ENCODE measurements at places on chromosomes 13 and 19.

DNA sequence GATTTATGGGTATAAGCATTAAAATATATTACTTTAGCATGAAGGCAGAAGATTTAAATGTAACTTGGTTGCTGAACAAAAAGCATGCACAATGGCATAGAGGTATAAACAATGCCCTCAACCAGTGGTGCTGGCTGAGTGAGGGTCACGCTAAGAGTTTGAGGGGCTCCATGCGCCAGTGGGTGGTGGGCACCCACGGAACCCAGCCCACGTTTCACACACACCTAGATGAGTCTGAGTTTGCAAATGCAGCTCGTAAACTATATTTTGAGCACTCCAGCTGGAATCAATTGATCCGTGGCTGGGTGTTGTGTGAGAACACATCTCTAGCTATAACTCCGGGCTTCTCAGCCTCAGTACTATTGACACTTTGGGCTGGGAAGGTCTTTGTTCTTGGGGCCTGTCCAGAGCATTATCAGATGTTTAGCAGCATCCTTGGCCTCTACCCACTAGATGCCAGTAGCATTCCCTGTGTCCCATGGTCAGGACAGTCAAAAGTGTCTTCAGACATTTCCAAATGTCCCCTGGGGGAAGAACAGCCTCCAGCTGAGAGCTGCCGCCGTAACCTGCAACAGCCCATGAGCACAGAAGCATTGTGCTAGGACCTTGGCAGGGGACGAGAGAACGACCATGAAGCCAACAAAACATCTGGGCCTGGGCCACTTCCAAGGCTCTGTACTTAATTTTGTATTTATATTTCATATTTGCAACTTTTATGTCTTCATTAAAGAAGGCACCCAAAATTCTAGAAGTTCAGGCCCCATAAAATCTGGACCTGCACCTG is 108.1 kb upstream of the SOX1 start:
- DNase-seq, result no peak

DNA sequence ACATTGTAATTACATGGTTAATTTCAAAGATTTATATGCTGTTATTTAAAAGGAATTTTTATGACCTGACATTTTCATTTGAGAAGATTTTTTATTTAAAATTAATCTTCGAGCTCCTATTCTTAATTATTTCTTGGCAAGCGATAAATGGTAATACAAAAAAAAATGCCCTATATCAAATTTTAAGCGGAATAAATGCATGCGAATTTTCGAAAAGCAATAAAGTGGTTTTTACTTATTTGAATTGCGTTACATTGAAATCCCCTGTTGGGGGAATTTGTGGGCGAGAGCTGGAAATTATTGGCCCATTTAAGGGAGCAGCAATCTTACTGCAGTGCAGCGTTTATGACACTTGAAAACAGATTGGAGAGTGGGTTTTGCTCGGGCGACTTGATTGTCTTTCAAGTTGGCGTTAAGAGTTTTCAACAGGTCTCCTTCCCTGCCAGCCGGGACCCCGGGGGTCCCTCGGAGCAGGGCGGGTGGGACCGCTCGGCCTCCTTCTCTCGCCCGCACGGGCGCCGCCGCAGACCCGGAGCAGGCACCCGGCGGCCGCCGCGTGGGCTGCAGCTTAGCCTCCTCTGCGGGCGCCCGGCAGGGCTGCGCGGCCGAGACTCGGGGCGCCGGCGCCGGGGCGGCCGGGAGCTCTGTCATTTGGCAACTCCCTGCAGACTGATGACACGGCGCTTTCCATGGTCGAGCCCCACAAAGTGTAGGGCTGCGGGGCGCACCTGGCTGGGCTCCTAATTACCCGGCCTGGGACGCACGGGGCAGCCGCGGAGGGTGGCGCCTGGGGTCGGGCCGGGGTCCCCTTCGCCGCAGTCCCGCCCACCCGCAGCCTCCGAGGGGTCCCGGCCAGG is 255.1 kb upstream of the SOX21 start:
- no peak for DNase-seq

- no peak for DNase-seq
Observed at GRCh38 chr13:51942189-51942588, 69.1 kb downstream of the ATP7B start.

DNA sequence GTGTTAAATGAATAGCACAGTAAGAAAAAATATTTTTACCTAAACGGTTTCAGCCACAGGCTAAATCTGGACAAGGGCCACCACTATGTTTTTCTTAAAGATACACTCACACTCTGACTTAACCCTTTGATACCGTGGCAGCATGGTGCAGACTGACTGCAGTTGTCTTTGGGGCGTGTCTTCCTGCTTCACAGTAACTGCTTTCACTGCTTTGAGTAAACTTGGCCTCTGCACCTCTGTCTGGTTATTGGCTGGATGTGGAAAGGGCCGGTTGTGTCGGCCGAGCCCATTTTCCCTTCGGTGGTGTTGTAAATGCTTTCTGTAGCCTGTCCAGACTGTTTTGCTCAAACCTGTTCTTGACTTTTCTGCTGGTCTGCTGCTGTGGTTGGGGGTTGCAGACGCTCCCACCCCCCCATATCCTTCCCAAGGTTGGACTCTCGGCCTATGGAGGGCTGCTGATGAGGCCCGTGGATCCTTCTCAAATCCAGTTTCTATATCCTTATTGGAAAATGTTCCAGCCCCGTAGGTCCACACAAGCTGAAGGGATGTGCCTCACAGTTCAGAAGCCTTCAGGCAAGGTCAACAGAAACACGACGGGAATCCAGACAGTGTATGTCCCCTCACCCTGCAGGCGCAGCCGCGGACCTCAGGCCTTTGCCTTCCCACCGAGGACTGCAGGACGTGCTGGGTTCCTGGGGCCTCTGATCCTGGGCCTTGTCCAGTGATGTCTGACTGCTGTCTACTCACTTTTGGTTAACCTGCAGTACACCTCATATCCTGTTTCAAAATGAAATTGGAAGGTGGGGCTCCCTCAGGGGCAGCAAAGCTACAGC is 90.2 kb upstream of the RNF113B start:
- DNase-seq, result no peak

DNA sequence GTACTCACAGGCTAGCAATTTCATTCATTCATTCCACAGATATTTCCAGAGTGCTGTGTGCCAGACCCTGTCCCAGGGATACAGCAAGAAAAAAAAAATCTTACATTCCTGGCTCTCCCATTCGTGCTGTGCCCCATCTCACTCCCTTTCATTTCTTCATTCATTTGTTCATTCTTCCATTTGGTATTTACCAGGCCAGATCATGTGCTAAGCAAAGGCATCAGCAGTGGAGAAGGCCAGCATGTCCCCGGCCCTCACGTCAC is 2.3 kb downstream of the MAP3K10 start:
- DNase-seq, result no peak

DNA sequence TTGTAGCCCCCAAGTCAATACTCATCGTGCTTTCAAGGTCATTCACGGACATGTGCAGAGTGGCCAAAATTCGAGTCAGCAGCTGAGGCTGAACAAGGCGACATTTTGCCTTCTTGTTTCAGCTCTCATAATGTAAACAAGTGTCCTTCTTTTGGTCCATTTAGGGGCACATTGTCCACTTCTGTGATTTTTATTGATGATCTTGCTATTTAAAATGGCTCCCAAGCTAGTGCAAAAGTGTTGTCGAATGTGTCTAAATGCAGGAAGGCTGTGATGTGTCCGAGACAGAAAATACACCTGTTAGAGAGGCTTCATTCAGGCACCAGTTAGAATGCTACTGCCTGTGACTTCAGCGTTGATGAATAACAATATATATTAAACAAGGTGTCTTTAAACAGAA is 405.9 kb downstream of the IRS2 start:
- no peak for DNase-seq

DNA sequence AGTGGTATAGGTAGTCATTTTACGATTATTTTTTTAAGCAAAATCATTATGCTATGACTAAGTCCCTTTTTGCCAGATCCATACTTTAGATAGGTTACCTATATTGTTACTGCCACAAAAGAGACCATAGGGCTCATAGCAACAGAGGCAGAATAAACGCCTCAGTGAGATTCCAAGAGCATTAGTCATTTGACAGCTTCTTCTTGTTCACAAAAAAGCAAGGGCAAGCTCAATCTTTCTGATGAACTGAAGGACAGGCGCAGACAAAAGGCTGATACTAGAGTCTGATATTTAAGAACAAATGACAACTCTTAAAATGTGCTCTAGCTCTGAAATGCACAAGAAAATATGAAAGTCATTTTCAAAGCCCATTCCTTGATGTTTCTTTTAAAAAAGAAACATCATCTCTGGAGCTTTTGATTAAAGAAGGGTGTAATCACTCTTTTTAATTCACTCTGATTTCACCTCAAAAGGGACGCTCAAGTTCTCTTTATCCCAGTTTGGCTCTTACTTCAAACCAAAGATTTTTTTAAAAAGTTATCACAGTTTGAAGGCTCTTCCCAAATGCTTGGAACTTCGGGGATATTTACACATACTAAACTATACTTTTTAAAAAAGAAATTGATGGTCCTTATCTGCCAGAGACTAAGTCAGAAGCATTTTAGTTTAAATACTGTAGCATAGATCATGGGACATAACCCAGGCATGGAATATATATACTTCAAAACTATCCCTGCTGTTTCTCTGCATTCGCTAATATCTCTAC is 187.2 kb downstream of the EFNB2 start:
- DNase-seq, result peak; percentile 76

DNA sequence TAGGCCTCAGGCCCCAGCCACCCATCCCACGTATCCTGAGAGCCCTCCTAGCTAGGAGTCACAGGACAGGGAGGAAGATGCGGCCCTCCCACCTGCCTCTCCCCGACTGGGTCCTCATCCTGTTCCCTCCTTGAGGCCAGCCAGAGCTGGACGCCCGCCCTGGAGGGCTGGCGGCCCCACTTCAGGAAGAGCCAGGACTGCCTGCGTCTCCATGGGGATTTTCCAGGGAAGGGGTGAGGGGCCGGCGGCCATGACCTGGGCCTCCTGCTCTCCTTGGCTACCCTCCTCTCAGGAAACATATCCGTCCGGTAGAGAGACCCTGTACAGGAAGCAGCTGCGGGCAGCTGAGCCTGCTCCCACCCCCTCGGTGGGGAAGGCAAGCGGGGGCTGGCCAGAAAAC is 11.3 kb upstream of the PRKD2 start:
- DNase-seq, result no peak

GRCh38 chr13:98528663-98529064 is 48.2 kb downstream of the STK24 start:
- DNase-seq, result peak; percentile 38

GRCh38 chr19:28544451-28545261 is 668.3 kb downstream of the UQCRFS1 start:
- DNase-seq, result no peak

DNA sequence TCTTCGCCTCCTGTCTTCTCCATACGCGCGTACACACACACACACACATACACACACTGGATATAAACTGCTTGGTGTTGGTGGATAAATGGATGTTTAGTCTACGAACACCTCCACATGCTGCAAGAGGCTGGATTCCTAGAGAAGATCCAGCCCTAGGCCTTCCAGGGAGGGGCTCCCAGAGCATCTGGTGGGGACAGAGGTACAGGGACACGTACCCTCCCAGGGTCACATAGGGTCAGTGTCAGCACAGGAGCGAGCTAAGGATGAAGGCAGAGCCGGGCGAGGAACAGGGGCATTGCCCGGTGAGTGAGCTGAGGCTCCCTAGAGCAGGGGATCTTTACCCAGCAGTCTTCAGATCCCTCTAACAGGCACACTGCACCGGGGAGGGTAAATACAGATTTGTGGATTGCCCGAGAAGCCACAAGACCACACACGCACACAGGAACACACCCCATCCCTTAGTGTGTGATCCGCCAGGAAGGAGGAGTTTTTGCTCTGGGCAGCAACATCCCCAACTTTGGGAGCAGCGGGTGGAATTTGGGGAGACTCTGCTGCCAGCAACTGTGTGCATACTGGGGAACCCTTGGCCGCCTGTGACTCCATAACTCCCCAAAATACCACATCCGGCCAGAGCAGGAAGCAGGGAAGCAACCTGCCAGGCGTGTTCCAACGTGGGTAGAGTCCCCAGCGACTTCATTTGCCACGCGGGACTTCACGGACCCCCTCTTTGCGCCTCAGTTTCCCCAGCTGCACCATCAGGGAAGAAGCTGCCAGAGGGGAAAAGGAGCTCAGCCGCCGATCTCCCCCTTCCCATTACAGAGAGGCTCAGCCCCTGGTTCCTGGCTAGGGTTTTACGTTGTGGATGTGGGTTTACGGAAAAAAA is 5.8 kb upstream of the TLE2 start:
- peak; percentile 66 for DNase-seq

- DNase-seq, result no peak
Observed at GRCh38 chr19:54160182-54160811, 776 bp upstream of the LENG1 start.

GRCh38 chr19:13796301-13797057 is 1.2 kb downstream of the ZSWIM4 start:
- peak; percentile 98 for DNase-seq

- DNase-seq, result no peak
Observed at GRCh38 chr19:55188625-55189024, 8.5 kb upstream of the SYT5 start.

GRCh38 chr13:45587897-45588296 is 27.6 kb downstream of the ERICH6B start:
- DNase-seq, result no peak
